ENCODE measurements at places on chromosomes 2 and 18.

DNA sequence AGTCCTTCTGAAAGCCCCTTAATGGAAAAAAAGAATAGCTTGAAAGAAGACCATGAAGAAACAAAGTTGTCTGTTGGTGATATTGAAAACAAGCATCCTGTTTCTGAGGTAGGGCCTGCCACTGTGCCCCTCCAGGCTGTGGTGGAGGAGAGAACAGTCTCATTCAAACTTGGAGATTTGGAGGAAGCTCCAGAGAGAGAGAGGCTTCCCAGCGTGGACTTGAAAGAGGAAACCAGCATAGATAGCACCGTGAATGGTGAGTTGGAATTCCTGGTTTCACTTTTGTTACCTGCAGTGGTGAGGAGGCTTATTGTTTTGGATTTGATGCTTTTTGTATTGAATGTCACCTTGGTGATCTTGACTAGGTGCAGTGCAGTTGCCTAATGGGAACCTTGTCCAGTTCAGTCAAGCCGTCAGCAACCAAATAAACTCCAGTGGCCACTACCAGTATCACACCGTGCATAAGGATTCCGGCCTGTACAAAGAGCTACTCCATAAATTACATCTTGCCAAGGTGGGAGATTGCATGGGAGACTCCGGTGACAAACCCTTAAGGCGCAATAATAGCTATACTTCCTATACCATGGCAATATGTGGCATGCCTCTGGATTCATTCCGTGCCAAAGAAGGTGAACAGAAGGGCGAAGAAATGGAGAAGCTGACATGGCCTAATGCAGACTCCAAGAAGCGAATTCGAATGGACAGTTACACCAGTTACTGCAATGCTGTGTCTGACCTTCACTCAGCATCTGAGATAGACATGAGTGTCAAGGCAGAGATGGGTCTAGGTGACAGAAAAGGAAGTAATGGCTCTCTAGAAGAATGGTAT, 13.3 kb downstream of the SLC20A1 start:
- DNase-seq = no peak

GRCh38 chr18:75407468-75408437, 19.8 kb downstream of the SMIM21 start:
- DNase-seq = no peak

DNA sequence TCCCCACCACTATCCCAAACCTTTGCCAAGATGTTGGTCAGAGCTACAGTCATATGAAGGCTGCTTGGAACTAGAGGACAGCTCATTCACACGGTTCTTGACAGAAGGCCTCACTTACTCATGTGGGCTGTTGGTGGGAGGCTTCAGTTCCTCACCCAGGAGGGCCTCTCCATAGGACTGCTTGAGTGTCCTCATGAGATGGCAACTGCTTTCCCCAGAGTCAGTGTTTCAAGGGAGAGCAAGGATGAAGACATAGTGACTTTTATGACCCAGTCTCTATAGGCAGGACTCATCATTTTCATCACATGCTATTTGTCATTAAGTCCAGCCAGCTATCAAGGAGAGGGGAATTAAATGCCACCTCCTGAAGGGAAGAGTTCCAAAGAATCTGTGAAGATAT, 33.4 kb upstream of the OLA1 start:
- no peak for DNase-seq

GRCh38 chr2:149036507-149037293, 1.8 kb upstream of the LYPD6B start:
- DNase-seq = no peak

DNA sequence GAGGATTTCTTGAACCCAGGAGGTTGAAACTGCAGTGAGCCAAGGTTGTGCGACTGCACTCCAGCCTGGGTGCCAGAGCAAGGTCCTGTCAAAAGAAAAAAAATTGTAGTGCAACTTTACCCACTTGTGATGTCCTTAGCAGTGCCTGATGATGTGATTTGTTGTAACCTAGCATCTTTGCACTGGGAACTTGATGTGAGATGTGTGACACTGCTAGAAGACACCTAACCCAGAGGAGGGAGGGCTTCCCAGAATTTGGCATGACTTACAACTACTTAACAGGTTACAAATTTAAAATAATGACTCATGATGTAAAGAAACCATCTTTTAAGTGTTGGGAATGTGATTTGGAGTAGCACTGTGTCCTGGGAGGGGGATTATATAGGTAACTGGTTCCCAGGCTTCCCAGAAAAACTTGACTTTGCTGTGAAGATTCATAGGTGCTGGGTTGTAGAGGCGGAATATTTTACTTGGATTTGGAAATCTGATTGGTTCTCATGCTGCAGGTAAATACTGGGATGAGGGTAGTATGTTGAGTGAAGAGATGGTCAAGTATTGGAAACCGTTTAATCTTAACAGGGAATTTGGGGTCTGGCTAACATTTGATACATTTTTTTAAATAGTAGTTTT, 3.7 kb downstream of the EEF1B2 start:
- no peak for DNase-seq

DNA sequence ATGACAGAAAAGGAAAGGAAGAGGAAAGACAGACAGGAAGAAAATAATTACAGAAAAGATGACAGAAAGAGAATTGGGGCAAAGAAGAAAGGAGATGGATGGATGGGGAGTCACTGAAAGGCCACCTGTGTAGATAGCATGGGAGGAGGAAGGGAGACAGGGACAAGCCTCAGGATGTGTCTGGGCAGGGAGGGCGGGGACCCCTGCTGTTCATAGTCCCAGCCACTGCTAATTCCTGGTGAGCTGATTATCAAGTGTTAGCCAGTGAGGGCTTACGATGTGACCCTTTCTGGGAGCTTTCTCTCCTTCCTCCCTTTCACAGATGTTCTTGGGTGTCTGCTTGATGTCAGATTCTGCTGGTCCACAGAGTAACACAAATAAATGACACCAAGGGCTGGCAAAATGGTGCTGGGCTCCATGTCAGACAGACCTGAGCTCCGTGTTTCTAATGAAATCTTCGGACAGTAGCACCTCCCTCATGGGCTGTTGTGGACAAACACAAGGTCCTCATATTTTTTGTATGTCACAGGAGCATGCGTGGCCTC, 13.6 kb downstream of the FHOD3 start:
- DNase-seq = no peak

DNA sequence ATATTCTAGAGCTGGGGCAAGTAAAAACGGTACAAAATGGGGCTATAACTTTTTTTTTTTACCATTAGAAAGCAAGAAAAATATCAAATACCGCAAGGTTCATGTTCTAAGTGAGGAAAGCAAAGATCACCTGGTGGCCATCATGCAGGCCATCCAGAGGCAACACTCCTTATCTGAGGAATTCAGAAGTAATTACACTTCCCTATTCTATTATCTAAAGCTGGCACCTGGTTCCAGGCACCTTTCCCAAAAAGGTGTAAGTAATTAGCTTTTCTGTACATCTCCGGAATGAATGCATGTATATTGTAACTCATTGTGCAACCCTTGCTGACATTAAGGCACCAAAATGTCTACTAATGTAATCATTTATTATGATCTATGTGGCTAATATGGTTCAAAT, 152.5 kb upstream of the GYPC start:
- DNase-seq = no peak

All from stimulated activated CD8-positive, alpha-beta memory T cell treated with anti-CD3 and anti-CD28 coated beads, Interleukin-7, amount 100 ng/mL, for 24 hours (primary cell).